Cardiac muscle cell (in vitro differentiated cells and primary cell): ENCODE measurements at places on chromosomes 5 and 9.

- no peak for DNase-seq
Observed at GRCh38 chr9:76162086-76162730, 232.0 kb downstream of the RFK start.

- DNase-seq, result no peak
Observed at GRCh38 chr9:123828449-123828848, 101.5 kb downstream of the DENND1A start.

- DNase-seq, result peak; percentile 15
Observed at GRCh38 chr5:6804766-6805501, 91.7 kb downstream of the TENT4A start.

DNA sequence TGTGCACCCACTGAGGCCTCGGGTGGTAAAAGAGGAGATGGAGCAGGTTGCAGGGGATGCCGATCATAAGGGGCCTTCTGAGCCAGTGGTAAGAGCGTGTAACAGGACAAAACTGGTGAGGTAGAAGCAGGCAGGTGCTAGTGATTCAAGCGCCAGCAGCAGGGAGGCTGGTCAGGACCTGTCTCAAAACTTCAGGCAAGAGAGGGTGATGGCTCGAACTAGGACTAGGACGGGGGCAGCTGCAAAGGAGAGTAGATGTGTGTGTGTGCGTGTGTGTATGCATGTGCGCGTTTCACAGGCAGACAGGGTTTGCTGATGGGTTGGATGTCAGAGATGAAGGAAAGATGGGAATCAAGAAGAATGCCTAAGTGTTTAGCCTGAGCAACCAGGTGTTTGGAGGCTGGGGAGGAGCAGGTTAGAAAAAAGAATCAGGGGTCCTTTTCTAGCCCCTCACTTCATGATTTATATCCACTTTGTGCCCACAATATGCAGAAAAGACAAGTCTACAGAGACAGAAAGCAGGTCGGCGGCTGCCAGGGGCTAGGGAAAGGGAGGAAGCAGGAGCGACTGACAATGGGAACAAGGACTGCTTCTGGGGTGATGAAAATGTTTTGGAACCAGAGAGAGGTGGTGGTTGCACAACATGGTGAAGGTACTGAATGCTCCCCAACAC is 15.2 kb downstream of the HRH2 start:
- DNase-seq, result no peak

- no peak for DNase-seq
Observed at GRCh38 chr9:18441261-18441660, 32.7 kb upstream of the ADAMTSL1 start.

DNA sequence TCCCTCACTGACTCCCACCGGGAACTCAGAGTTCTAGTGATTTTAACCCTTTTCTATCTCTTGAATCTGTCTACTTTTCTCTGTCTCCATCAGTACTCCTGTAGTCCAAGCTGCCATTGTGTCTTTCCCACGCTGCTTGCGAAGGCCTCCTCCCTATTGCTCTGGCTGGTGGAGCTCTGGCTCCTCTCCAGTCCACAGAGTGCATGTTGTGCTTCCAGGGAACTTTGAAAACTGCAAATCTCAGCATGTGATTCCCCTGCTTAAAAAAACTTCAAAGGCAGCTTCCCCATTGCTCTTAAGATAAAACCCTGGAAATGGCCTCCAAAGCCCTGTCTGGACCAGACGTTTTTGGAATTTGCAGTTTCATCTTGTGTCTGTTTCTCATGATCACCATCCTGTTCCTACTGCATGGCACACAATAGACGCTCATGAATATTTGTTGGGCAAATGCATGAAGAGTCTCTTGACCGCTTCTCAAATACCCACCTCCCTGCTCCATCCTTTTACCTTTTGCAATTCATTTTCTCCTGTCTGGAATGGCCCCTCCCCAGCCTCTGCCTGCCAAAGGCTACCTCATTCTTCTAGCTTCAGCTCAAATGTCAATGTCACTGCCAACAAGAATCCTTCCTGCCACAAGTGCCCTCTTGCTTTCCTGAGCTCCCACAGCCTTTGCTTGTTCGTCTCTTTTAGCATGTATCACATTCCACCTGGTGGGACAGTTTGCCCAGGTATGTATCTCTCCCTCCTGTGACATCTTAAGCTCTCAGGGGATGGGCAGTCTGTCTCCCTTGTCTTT is 293.2 kb downstream of the ARHGAP26 start:
- peak; percentile 25 for DNase-seq

- peak; percentile 60 for DNase-seq
Observed at GRCh38 chr5:59724482-59725391, 168.8 kb downstream of the PDE4D start.

- no peak for DNase-seq
Observed at GRCh38 chr9:76868897-76869296, 37.0 kb downstream of the PRUNE2 start.

- DNase-seq, result no peak
Observed at GRCh38 chr9:110429453-110429852, 91.8 kb upstream of the TXNDC8 start.

DNA sequence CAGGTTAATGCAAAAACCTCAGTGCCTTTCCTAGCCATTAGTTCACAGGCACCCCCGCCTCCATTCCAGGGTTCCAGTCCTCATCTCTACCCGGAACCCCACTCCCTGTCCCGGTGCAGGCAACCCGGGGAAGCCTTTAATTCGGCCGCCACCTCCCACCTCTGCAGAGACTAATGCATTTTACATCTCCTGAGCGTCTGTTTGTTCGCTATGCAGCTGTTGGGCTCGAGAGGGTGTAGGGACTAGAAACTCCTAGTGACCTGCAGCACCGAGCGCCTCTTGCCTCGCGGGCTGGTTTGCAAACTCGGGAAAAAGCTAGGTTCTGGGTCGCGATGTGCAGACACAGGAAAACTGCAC is 3.6 kb downstream of the GDNF start:
- DNase-seq, result no peak

- DNase-seq, result no peak
Observed at GRCh38 chr5:16889203-16889971, 46.7 kb downstream of the MYO10 start.

DNA sequence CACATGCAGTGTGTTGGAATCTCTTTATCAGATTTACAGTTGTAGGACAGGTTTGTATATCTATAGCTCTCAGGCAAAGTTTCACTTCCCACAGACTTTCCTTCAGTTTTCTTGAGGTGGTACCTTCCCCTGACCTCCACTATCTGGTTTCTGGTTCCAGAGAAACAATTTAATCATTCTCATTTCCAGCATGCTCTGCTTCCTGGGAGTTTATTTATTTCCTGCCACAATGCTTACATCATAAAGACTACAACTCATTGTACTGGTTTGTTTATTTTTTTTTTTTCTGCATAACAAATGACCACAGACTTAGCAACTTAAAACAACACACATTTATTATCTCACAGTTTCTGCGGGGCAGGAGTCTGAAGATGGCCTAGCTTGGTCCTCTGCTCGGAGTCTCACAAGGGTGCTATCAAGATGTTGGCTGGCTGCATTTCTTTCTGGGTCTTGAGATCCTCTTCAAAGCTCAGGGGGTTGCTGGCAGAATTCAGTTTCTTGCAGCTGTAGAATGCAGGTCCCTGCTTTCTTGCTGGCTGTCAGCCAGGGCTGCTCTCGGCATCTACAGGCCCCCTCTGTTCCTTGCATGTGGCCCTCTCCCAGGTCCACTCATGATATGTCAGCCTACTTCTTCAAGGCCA is 247.7 kb downstream of the ENC1 start:
- DNase-seq, result peak; percentile 38

DNA sequence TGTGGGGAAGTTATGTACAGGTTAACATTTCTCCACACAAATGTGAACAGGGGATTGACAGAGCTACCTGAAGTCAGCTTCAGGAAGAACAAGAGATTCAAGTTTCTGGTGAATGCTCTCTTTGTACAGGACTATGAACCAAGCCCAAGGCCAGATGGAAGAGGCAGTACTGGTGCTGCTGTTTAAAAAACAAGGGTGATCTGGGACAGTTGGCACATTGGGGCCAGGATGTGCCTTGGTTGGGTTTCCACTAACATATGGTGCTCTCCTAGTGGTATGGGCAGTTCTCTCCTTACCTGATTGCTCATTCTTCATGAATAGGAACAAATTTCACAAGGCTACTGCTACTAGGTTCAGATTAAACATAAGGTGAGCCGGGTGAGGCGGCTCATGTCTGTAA is 40.0 kb downstream of the MTMR12 start:
- no peak for DNase-seq

DNA sequence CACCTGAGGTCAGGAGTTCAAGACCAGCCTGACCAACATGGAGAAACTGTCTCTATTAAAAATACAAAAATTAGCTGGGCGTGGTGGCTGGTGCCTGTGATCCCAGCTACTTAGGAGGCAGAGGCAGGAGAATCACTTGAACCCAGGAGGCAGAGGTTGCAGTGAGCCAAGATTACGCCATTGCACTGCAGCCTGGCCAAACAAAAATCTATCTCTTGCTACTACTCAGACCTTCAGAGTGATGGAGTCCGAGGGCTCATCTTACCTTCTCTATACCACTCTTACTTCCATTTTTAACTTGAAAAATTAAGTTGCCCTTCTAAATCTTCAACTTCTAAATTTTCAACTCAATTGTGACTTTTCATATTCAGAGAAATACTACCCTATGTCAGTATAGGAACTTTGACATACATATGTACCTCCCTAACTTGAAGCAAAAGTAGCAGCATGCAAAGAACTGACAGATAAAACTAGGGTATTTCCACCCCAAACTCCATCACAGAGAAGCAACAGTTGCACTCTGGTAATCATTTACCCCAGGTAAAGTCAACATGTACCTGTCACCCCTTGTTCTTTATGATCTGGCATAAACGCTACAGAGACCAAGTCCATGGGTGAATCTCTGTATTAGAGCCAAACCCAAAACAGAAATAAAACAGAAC is 11.4 kb downstream of the ZFAND5 start:
- no peak for DNase-seq

DNA sequence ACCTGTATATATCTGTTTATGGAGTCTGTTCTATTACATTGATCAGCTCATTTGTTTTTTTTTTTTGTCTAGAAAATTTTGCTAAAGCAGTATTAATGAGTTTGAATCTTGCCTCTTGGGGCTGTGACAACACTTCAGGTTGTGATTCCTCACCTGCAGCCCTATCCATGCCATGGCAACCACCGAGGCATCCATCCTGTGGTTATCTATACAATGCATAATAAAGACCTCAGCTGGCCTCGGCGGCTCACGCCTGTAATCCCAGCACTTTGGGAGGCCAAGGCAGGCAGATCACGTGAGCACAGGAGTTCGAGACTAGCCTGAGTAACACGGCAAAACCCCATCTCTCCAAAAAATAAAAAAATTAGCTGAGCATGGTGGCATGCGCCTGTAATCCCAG is 28.1 kb upstream of the PDCD1LG2 start:
- no peak for DNase-seq

DNA sequence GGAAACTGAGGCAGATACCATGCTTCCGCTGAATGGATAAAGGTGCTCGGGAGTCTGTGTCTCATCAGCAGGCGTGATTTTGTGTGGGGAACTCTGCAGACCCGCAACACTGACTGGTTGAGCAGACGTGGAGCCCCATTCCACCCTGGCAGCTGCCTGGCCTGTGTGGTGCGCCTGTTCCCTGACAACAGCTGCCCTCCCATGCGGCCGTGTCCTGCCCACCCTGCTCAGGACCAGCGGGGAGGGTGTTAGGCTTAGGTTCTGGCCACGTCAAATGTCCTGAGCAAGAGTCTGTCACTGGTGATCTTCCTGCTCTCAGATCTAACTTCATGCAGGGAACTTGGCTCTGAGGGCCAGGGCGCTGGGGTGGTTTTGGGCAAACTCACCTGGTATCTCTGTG is 417.7 kb upstream of the IRX4 start:
- no peak for DNase-seq

- DNase-seq, result no peak
Observed at GRCh38 chr9:34240006-34240405, 61.2 kb downstream of the UBAP1 start.

DNA sequence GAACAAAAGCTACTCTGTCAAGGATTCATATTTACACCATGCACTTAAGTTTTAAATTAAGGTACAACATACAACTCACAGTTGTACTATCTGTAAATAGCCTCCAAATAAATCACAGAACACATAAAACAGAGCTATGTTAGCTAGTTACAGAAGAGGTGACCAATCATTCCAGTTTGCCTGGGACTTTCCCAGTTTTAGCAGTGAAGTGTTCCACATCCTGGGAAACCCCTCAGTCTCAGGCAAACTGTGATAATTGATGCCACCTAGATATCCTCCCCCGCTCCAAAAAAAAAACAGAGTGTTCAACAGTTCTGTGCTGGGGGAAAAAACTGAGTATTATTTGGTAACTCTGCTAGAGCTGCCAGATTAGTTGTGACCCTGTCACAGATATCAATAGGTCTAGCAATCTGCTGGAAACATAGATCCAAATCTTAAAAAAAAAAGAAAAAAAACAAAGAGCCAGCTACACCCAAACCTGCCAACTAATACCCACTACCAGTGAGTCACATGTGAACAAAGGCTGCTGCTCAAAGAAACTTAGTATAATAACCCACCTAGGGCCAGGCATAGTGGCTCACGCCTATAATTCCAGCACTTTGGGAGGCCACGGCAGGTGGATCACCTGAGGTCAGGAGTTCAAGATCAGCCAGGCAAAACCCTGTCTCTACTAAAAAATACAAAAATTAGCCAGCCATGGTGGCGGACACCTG is 5.7 kb downstream of the TBCA start:
- DNase-seq, result no peak

GRCh38 chr5:132256086-132256782 is 1.3 kb upstream of the PDLIM4 start:
- DNase-seq, result no peak

DNA sequence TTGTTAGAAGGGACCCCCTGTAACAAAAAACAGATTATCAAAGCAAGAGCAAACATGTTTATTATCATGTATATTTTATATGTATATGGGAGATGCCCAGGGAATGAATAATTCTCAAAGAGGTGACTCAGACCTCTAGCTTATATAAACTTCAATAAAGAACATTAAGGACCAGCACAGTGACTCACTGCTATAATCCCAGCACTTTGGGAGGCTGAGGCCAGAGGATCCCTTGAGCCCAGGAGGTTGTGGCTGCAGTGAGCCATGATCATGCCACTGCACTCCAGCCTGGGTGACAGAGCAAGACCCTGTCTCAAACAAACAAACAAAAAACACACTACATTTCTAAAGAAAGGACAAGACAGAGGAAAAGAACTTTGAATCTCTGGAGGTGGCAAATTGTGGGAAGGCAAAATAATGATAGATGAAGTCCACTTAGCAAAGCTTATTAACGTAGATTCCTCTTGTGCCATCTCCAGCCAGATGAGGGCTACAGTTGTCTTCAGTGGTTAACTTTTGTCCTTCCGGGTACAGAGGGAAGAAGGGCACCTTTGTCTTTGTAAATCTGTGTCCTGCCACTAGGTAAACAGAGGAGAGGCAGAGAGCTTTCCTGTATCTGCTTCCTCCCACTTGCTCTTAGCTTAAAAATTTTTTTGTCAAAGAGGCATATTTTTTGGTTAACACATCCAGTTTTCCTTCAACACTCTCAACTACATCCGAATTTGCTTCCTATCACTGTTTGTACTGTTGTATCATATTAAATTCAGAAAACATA is 7.5 kb upstream of the RFK start:
- DNase-seq, result no peak
